ENCODE measurements at places on chromosomes 3 and 15.

DNA sequence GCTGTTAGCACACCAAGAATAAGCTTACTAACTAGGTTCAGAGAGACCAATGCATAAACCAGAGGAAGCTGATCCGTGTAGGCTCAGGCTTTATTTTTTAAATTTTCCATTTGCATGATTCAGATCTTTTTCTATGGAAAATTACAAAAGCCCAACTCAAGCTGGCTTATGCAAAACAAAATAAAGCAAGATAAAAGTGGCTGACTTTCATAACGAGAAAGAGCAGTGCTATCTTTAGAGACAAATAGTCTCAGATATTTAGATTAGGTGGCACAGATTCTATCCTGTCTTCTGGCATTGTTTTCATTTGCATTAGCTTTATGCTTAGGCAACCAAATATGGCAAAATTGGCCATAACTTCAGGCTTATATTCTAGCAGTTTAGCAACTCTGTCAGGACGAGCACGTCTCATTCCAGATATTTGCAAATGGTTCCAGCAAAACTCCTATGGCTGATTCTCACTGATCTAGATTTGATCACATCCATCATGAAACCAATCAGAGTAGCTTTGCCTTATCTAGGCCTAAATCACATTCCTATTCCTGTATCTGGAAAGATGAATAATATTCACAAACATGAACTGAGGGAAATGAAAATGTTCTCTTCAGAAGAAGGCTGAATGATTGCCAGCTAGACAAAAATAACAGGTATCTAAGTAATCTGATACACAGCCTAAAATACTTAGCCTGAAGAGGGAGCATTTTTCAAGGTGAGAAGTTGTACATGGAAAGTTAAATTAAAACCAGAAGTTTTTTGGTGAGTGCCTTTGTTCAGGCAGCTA is 216.4 kb upstream of the DPPA4 start:
- no peak for DNase-seq

GRCh38 chr3:63807961-63808565 is 11.0 kb upstream of the C3orf49 start:
- DNase-seq, result no peak

- no peak for DNase-seq
Observed at GRCh38 chr15:67501177-67501835, 19.6 kb upstream of the C15orf61 start.

GRCh38 chr3:179026636-179027035 is 45.0 kb downstream of the ZMAT3 start:
- DNase-seq, result no peak

DNA sequence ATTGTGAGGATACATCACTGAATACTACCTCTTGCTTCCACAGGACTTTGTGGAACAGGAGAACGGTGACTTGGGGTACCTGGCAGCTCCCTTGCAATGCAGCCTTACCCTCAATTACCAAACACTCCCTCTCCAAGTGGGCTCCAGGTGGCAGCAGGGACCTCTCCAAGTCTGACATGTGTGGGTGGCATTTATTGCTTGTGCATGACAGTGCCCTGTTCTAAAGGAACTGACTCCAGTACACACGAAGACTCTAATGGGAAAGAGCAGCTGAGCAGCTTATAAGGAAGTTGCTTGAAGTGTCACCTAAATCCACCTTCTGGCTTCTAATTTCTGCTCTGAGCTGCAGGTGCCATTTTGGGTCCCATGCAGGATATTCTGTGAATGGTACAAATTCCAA is 174.1 kb upstream of the SLCO3A1 start:
- no peak for DNase-seq

- no peak for DNase-seq
Observed at GRCh38 chr3:158925021-158925420, 123.2 kb downstream of the MFSD1 start.

DNA sequence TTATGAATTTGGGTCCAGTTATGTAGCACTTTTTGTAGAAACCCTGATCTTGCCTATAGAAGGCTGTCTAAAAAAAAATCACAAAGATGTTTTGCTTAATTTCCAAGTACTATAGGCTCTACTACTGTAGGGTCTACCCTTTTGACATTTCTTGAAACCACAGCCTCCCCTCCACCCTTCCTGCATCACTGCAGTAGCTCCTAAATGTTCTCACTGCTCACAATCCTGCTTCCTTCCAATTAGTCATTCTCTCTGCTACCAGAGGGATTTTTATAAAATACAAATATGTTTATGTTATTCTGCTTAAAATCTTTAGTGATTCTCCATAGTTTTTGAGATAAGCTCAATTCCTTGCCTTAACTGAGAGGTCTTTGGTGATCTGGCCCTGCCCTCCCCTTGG is 114.0 kb downstream of the CYP19A1 start:
- no peak for DNase-seq

Measured in activated T-helper 1 cell treated with anti-CD3 and anti-CD28 coated beads, Interleukin-2, amount 50 U/mL, for 16 hours (primary cell).